Caudate nucleus (tissue), 63 donors: ENCODE measurements at places on chromosomes 4 and X.

DNA sequence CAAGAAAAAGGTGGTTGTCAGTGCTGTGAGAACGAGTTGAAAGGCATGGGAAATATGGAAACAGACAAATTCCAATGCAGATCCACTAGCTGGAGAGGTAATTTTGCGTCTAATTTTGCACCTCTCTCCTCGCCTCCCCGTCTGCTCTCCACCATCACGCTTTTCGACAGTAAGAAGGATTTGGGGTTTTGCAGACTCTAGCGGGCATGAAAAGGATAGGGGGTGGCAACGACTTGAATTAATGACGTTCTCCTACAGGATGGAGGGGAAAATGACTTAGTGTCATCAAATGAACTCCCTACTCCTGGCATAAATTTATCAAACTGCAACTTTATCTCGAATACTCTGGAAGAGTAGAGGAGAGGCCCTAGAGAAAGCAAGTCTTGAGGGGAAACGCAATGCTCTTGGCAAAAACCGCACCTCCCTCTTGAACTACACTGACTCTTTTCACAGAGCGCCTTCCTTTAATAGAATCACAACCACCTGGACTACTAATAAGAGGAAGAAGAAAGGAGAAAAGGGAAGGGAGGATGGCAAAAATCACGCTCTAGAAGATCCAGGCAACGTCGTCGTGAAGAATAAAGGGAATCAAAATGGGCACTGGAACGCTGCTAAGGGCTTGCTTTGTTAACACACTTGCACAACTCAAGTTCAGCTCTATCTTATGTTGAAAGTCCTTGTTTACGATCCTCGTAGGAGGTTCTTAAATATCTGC lies 871 bp upstream of the SLITRK2 start:
- no peak for DNase-seq

DNA sequence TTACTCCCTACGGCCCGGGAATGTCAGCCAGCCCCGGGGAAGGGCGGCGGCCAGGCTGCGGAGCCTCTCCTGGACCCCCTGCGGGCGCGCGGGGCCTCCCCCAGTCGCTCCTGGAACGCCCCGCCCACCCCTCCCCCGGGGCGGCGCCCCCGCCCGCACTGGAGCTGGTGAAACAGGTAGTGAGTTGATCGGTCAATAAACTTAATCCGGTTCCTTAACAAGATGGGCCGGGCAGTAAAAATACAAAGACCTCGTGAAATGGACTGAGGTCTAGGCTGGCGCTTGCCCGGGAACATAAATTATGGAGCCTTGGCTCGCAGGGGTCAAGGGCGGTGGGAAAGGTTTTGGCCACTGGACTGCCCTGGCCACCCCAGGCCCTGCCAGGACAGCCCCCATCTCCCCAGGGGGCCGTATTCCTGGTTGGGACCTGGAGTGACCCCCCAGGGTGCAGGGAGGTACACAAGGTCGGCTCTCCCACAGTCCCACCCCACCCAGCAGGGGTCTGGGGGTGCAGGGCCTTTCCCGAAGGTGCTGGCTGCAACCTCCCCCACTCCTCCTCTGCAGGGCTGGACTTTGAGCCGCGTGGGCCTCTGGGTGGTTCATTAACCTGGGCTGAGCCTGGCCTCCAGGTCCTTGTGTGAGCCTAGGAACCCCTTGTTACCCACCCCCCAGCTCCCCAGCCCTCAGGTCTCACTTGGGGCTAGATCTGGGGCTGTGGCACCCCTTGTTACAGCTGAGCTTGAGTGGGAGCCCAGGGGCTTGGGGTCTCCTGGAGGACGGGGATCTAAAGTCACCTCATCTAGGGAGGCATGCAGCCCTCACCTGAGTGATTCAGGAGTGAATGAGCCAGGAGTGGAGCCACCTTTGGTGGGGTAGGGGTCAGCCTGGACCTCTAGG lies 2.5 kb downstream of the FGFR3 start:
- DNase-seq: no peak

DNA sequence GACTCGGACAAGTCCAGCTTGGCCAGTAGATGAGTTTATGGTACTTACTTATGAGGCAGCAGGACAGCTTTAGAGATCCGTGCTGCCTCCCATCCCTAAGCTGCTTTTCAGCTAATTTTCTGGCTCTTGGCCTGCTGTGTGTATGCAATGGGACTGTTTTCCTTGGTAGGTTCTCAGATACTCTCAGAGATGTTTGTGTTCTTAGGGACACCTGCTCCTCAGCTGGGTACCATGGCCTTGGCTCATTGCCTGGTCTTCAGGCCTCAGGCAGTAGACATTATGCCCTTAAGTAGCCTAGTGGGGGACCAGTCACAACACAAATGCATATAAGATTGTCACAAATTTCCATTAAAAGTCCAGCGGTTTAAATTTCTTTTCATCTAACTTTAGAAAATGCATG lies 688.0 kb downstream of the PCDH7 start:
- DNase-seq: no peak

DNA sequence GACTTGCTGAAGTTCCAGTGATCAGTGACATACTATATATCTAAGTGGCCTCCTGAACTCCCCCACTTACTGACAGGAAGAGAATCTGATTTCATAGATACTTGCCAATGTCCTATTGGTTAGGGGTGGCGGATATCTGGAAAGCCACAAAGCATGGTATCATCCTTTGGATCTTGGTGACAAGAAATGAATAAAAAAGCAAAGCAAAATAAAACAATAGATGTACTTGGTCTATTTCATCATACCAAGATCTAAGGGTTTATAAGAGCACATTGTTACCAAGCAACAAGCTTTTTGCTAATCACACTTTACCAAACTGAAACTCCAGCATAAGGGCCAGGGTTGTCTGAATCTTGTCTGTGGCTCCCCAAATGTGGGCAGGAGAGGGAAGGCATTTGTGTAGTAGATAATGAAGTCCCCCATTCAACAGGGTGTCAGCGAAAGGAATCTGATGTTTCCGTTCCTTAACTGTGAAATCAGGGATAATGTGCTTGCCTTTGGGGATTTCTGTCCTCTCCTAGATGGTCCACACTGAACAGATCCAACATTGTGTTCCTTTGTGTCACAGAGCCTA lies 125.0 kb upstream of the SMIM10 start:
- no peak for DNase-seq

DNA sequence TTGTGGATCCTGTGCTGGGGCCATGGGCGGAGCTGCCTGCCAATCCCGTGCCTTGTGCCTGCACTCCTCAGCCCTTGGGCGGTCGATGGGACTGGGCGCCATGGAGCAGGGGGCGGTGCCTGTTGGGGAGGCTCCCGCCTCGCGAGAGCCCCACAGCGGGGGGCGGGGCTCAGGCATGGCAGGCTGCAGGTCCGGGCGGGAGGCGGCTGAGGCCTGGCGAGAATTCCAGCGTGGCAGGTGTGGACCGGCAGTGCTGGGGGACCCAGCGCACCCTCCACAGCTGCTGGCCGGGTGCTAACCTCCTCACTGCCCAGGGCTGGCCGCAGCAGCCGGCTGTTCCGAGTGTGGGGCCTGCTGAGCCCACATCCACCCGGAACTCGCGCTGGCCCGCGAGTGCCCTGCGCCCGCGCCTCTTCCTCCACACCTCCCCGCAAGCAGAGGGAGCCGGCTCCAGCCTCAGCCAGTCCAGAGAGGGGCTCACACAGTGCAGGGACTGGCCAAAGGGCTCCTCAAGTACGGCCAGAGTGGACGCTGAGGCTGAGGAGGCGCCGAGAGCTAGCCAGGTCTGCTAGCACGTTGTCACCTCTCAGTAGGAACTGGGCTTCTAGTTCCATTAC lies 85.9 kb downstream of the GBA3 start:
- DNase-seq: no peak

DNA sequence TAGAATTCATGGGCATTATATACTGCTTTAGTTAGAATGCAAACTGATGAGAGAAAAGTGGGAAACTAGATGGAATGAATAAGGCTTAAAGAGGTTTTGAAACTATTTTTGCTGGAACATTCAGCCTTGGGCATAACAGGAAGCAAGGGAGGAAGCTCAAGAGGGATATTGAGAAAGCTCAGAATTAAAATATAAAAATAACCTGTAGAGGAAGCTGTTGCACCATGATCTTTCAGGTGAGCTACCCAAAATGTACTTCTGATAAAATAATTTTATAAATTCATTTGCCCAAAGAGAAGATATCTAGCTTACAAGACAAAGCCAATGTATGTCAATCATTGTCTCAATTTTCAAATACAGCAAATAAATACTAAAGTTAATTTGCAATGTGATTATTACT lies 11.3 kb downstream of the GC start:
- no peak for DNase-seq
